ENCODE measurements at places on chromosomes 4 and X. TPM values are rescaled to one million over a fixed set of nuclear protein-coding genes. Genes with fewer than 3 reads are reported as not detected.

The ERCC6L gene
- polyA plus RNA-seq, result 0.49 TPM

DNA sequence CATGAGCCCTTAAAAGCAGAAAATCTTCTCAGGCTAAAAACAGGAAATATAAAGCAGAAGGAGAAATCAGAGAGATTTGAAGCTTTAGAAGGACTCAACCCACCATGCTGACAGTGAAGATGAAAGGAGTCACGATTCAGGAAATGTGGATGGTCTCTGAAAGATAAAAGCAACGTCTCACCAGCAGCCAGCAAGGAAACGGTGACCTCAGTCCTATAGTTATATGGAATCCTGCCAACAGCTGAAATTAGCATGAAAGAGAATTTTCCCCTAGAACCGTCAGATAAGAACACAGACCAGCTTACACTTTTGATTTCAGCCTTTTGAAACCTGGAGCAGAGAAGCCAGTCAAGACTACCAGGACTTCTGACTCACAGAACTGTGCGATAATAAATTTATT, 715.7 kb upstream of the HTR2C start:
- DNase-seq, result no peak

DNA sequence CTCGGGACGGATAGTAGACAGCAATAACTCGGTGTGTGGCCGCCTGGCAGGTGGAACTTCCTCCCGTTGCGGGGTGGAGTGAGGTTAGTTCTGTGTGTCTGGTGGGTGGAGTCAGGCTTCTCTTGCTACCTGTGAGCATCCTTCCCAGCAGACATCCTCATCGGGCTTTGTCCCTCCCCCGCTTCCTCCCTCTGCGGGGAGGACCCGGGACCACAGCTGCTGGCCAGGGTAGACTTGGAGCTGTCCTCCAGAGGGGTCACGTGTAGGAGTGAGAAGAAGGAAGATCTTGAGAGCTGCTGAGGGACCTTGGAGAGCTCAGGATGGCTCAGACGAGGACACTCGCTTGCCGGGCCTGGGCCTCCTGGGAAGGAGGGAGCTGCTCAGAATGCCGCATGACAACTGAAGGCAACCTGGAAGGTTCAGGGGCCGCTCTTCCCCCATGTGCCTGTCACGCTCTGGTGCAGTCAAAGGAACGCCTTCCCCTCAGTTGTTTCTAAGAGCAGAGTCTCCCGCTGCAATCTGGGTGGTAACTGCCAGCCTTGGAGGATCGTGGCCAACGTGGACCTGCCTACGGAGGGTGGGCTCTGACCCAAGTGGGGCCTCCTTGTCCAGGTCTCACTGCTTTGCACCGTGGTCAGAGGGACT, 5.7 kb upstream of the MSANTD1 start:
- peak; percentile 10 for DNase-seq

- no peak for DNase-seq
Measured at GRCh38 chr4:119729835-119730670, 101.4 kb upstream of the PDE5A start.

The POU3F4 gene
- not detected for polyA plus RNA-seq

DNA sequence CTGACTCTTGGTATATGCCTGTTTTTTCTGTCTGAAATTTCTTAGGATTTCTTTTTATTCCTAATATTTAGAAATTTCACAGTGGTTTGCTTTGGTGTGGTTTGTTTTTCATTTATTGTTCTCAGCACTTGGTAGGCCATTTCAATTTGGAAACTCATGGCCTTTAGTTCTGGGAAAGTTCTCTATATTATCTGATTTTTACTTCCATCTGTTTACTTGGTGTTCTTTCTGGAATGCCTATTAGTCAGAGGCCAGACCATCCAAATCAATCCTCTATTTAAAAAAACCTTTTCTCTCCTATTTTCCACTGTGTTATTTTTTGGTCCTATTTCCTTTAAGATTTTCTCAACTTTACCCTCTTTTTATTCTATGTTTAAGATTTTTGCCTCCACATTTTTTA, 188.1 kb upstream of the SFRP2 start:
- no peak for DNase-seq

DNA sequence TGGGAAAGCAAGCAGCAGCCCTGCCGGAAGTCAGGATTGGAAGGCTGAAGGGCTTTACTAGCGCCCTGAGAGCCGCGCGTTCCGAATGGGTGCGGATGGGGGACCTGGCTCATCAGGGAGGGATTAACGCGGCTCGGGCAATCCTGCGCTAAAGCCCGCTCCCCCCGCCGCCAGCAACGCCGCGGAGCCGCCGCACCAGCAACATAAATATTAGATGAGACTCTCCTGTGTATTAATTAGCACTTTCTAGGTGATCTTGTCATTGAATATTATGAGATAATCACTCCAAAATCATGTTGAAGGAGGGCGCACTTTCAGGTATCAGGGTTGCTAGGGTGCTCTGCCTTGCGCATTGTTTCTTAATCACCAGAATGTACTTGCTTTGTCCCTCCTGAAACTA, 357.2 kb upstream of the FAM241A start:
- DNase-seq, result no peak

GRCh38 chr4:186676531-186677161, 47.0 kb downstream of the FAT1 start:
- no peak for DNase-seq

The GCNA gene
- polyA plus RNA-seq, result 0.08 TPM

The CACNA1F gene
- polyA plus RNA-seq, result not detected

DNA sequence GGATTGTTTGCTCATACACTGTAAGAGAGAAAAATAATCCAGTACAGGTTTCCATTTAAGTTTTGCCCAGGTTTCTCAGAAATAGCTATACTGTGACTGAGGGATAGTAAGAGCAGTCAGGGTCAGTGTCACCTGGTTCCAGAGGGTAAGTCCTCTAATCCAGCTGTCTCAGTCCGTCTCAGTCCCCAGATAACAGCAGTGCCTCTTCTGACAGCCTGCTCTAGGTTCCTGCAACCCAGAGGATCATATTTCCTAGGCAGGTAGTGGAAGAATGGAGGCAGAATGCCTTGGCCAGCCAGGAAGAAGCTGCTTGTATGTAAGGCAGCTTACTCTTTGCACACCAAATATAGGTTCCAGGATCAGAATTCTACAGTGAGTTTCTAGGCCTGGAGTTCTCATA, 22.6 kb upstream of the GNRHR start:
- DNase-seq, result no peak

DNA sequence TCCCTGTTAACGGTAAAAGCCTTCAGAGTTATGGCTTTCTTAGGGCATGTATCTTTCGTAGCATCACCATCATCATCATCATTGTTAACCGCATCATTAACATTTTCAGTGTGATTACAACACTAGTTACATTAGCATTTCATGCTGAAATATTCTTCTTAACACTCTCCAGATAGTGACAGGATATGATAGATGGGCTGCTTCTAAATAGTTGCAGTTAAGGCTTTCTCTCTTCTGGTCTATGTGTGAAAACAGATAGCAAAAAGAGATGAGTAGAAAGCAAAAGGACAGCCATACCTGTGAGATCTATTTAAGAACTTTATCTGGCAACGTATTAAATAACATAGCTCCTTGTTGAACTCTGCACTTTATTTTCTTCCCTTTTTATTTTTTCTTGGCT, 1069.8 kb downstream of the ADGRL3 start:
- DNase-seq, result no peak

DNA sequence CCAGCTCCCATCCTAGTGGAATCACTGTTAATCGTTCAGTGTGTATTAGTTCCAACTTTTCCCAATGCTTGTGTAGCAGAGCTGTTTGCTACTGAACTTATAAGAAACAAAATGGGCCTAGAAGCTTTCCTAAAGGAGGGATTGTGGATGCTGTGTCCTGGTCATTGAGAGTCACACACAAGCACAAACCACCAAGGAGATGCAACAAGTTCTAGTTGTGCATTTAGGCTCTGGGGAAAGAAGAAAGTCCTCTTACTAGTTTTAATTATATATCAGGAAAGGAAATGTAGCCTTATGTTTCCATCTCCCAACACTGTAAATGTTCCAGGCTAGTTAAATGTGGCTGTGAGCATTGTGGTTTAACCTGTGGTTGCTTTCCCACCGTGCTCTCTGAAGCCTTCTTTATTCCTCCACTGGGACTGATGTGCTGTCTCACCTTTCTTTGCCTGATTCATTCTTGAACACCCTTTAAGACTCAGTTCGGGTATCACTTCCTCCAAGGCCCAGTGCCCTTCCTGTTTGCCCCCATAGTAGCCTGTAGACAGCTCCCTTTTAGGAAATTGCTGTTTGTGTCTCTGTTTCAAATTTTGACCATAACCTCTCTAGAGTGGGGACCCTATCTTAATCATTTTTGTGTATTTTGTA, 34.3 kb downstream of the ATP10D start:
- no peak for DNase-seq

The IRAK1 gene
- 47.2 TPM for polyA plus RNA-seq

DNA sequence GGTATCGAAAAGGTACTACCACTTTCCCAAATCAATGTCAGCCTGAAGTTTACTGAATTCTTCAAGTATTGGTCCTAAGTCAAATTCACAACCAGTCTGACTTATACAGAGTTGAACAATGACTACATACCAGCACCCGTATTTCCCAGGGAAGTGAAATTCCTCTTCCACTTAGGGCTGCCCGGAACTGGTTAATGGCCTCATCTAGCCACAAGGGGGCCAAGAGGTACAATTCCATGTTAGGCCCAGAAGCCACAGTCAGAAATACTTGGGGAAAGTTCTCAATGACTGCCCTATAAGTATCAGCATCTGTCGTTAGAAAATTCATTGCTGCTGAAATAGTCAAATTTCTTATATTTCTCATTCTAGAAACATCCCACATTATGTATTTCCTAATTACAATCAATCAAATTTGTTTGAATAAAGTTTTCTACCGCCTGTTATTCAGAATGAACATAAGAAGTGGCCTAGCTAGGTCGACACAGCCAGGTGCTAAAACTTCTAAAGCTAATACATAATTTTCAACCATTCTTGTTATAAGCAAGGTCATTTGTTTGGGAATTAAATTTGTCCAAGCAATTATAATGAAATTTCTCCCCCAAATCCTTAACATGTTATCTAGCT, 5.6 kb upstream of the PCDH7 start:
- DNase-seq, result no peak

DNA sequence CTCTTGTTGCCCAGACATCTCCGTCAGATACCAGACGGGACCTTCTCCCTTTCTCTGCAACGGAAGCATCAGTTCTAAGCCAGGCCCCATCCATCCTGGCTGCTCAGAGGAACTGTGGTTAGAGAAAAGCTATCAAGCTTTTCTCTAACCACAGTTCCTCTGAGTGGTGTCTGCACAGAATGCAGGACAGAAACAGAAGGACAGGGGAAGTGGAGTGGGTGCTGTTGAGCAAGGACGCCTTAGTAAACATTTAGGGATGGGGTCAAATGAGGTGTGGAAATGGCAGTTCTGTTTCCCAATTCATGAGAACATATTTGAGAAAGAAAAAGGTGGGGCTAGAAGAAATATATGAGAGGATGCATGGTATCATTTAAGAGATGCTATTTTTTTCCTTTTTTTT, 283.8 kb downstream of the CRLF2 start:
- no peak for DNase-seq

DNA sequence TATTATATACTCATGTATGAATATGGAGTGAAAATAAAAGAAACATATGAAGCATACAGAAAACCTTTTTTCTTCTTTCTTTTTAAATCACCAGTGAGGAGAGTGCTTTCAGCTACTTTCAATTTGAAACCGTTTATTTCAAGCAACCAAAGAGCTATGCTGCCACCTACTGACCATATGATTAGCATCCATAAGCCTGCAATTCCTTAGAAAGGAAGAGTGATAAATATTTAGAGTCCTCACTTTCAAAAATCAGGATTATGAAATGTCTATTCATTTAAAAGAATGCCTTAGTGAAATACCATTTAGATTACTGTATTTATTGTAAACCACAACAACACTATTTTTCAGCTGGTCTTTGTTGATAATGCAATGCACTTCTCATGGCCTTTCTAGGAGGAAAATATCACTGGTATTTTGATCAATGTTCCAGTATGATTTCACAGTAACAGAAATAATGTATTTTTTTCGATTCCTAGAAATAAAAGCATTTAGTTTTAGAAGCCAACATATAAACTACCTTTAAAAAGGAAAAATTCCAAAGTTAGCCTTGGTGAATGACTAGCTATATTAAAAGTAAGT, 667.6 kb downstream of the PCDH18 start:
- peak; percentile 23 for DNase-seq

DNA sequence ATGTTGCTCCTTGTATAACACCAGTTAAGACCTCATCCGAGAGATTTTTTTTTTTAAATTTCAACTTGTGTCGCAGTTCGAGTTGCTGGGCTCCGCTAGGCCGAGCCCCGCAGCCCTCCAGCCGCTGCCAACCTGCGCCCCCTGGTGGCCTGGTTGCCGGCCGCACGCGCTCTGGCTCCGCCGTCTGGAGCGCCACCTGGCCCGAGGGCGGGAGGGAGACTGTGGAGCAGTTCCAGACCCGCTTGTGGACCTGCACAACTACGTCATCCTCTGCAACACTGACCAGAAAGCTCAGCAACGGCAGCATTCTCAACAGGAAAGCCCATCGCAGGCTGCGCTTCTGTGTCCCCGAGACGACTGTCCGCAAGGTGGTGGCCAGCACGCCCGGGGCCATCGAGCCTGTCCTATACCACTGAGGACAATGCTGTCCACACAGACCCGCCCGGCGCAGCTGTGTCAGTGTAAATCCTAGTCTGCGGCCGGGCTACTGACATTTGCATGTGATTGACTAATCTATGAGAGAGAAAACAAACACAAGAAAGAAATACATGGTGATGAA, 39.1 kb downstream of the ARL9 start:
- peak; percentile 86 for DNase-seq

- DNase-seq, result no peak
Measured at GRCh38 chr4:6201580-6202091, 1.3 kb upstream of the JAKMIP1 start.

- DNase-seq, result no peak
Measured at GRCh38 chr4:37960098-37960497, at the start of gene PTTG2. Gene PTTG2, plus strand, starts transcription at chr4:37960398. Its CDS starts 37 bp downstream, at chr4:37960435.

- DNase-seq, result no peak
Measured at GRCh38 chr4:153523941-153524386, 57.8 kb downstream of the TMEM131L start.

GRCh38 chr4:41305476-41305875, 48.7 kb downstream of the UCHL1 start:
- no peak for DNase-seq

DNA sequence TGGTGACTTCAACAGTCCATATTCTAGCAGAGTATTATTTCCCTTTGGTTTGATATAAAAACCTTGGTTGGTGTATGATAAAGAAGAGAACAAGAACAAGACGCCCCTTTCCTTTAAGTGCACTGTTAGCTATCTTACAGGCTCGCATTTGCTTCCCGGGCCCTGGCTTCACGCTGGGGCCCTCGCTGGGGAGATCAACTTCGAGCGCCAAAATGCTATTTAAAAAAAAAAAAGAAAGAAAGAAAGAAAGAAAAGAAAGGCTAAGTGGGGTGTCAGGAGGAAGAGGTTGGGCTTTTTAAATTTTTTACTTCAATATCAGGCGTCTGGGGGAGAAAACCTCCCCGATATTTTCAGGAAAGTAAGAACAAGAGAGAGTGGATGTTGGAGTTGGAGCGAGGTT, 11.7 kb downstream of the ARX start:
- no peak for DNase-seq

The UGT2B15 gene
- not detected for polyA plus RNA-seq

The SCRG1 gene
- not detected for polyA plus RNA-seq

DNA sequence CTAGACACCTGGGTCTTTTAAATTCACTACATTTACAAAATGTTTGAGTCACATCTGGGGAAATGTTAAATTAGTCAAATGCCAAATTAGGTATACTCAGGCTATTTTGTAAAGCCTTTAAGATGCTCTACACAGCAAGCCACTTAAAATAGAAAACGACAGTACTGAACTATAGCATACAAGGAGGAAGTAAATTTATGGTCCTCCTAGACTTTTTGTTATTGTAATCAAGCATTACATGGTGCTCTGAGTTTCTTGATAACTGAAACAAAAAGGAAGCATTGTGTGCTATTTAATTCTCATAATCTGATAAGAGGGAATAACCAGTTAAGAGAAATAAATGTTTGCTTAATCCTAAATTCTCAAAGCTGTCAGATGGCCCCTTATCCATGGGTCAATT, 46.2 kb downstream of the SLC9A7 start:
- no peak for DNase-seq

Measured in naive thymus-derived CD4-positive, alpha-beta T cell (primary cell).